ENCODE measurements at places on chromosomes 6 and 20.

- DNase-seq = no peak
Observed at GRCh38 chr6:49479308-49479970, 16.3 kb downstream of the CENPQ start.

- DNase-seq = no peak
Observed at GRCh38 chr20:20405623-20406022, 37.7 kb downstream of the INSM1 start.

- DNase-seq = no peak
Observed at GRCh38 chr20:33408716-33409654, 7.7 kb upstream of the CDK5RAP1 start.

DNA sequence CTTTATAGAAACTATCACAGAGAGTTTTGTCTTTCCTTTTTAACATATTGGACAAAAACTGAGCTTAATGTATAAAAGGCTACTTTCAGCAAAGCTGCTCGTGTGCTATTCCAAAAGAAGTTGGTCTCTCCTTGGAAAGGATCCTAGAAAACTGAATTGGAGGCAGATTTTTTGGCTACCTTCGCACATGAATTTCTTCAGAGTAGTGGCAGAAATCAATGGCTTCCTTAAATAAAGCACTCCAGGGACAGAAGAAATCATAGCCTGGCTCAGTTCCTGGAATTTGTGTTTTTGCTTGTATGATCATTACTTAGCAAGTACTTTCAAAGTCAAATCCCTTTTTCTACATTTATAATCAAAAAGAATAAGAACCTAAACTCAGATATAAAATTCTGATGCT is 780.3 kb downstream of the PHF3 start:
- DNase-seq = no peak

DNA sequence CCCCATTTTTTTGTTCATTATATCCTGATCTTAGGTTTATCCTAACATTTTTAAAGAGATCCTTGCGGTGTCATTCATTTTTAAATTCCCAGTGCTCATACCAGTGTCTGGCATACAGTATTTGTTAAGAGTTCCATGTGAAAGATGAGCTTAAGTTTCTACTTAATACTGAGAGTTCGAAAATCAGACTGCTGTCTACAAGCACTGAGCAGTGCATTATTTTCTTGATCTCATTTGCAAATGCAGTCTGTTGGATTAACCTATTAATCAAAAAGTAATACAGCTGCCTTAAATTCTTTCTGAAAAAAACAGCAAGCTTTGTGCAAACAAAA is 663 bp downstream of the COQ3 start:
- DNase-seq = no peak

DNA sequence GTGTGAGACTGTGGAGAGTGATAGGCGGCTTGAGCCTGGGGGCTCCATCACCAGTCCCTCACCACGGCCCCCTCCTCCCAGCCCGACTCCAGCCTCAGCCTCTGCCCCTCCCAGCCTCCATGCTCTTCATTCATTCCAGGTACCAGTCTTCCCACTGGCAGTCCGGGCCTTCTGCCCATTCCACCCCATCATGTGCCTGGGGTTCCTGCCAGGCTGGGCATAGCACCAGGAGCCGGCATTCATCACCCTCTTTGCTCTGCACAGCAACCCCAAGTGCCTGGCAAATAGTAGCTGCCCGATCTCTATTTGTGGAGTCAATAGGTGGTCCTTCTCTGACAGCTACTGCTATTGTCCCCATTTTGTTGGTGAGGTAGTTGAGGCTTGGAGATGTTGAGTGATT is 39.6 kb upstream of the GTSF1L start:
- no peak for DNase-seq

DNA sequence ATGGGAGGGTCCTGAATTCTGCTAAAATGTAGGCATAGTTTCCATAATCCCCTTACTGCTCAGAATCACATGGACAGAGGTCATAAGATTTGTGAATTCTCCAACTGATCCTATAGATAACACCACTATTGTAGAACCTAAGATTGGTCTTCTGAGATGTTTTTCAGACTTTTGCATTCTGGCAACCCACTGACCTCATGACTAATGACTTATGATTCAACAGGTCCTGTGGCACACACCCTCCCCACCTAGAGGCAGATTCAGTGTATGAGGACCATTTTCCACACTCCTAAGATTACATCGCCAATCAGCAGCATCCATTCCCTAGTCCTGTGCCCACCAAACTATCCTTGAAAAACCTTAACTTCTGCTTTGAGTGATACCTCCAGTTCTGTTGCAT is 207.2 kb downstream of the BTBD9 start:
- DNase-seq = peak; percentile 12

DNA sequence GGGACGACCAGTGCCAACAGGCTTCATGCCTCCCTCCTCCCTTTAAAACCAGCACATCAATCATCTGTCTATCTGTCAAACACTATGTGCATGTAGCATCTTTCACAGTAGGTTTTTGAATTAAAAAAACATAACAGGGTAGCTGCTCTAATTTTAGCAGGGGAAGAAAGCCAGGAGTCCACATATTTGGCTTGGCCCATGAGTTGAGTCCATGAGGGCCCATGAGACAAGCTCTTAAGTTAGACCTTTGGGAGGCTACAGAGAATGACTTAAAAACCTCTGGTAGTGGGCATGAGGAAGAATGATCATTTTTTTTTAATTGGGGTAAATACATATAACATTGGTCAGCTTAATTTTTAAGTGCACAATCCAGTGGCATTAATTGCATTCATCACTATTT is 194.9 kb downstream of the UTRN start:
- no peak for DNase-seq

DNA sequence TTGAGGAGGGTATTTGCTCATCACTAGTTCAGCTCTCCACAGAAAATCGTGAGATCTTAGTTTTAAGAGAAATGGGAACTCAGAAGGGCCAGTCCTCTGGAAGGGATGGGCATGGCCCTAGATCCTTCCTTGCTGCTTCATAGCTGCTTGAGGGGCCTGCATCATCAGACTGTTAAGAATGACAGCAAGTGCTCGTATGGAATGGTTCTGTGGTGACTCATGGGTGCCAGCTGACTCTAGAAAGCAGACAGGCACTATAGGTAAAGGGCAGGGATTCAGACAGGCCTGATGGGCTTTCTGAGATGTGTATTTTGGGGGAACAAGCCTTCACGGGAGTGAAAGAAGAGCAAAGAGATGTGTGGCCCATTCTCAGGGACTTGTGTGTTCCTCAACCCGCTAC is 90.8 kb downstream of the MYLK4 start:
- DNase-seq = no peak

DNA sequence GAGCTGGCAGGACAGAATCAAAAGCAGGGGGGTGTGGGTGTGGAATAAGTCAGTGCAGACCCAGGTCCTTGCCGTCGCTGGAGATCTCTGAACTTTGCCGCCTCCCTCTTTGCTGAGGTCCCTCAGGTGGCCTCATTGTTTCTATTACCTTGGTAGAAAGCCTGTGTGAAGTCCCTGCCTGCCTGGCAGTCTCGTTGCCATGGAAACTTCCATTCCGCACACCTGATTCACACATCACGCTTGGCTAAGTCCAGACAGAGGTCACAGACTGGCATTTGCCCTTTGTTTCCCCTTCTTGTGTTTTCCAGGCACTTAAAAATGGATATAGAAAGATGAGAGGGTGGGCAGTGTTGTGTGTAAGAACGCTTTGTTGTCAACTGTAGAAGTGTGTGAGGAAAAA is 260.6 kb downstream of the PRL start:
- no peak for DNase-seq

- no peak for DNase-seq
Observed at GRCh38 chr20:37457921-37458320, 63.1 kb upstream of the NNAT start.

- DNase-seq = no peak
Observed at GRCh38 chr6:111794727-111795452, 78.4 kb downstream of the FYN start.

DNA sequence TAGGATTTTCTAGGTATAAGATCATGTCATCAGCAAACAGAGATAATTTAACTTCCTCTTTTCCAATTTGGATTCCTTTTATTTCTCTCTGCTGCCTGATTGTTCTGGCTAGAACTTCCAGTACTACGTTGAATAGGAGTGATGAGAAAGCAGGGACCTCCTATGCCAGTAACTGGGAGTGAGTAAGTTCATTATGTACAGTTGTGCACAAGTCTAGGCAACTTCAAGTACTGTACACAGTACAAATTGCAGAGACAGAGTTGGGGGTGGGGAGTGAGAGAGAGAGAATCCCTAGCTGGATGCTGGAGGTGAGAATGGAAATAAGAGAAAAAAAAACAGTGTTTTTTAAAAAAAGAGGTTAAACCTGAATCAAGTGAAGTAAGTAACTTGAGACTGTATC is 210.2 kb downstream of the MMUT start:
- DNase-seq = no peak

DNA sequence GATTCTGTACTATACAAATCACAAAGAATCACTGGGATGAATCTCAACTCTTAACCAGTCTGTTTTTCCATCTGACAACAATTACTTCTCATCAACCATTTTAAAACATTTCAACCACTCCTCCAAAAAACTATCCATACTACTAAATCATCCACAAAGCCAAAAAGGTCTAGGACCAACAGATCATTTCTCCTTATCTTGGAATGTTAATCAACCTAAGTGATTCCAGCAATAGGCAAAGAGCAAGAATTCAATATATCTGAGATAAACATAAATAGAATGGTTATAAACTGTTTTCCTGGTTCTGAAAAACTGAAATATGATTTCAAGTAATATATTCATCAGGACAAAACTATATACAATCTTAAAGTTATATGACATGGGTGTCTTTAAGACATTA is 28.6 kb downstream of the RANBP9 start:
- no peak for DNase-seq

GRCh38 chr20:50009521-50010454 is 27.0 kb downstream of the SNAI1 start:
- DNase-seq = no peak

DNA sequence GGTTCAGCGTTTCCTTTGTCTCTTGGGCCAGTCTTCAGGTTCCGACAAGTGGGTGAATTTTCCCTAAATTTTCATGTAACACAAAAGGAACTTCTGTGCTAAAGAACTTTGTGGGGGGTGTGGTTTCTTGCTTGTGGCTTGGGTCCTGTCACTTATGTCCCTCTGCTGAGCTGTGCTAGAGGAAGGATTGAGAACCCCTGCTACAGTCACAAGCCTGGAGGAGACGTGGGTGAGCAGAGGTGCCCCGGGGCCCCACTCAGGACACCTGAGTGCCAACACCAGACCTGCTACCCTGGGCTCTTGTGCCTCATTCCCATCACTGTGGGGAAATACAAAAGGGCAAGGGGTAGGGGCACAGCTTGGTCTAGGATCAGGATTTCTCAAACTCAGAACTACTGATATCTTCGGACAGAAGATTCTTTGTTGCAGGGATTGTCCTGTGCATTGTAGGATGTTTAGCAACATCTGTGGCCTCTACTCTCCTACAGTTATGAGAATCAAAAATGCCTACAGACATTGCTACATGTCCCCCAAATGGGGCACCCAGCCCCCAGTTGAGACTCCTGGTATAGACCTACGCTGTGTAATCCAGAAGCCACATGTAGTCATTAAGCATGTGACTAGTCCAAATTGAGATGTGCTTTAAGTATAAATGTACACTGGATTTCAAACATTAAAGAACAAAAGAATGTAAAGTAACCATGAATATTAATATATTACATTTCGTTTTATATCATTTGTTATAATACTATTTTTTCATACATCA is 128.7 kb downstream of the LY86 start:
- no peak for DNase-seq

GRCh38 chr6:43723737-43724295 is 36.2 kb upstream of the MRPS18A start:
- peak; percentile 52 for DNase-seq
